ENCODE measurements at places on chromosomes 1 and 21.

GRCh38 chr1:64915381-64916274 is 50.7 kb downstream of the JAK1 start:
- DNase-seq: peak; percentile 39

GRCh38 chr1:188096521-188096920 is 1267.8 kb downstream of the PLA2G4A start:
- DNase-seq: no peak

GRCh38 chr1:175829845-175830244 is 86.5 kb upstream of the TNR start:
- no peak for DNase-seq

GRCh38 chr1:247540581-247540980 is 4.3 kb upstream of the OR2C3 start:
- DNase-seq: no peak

GRCh38 chr1:18603212-18603852 is 27.3 kb upstream of the PAX7 start:
- DNase-seq: no peak

DNA sequence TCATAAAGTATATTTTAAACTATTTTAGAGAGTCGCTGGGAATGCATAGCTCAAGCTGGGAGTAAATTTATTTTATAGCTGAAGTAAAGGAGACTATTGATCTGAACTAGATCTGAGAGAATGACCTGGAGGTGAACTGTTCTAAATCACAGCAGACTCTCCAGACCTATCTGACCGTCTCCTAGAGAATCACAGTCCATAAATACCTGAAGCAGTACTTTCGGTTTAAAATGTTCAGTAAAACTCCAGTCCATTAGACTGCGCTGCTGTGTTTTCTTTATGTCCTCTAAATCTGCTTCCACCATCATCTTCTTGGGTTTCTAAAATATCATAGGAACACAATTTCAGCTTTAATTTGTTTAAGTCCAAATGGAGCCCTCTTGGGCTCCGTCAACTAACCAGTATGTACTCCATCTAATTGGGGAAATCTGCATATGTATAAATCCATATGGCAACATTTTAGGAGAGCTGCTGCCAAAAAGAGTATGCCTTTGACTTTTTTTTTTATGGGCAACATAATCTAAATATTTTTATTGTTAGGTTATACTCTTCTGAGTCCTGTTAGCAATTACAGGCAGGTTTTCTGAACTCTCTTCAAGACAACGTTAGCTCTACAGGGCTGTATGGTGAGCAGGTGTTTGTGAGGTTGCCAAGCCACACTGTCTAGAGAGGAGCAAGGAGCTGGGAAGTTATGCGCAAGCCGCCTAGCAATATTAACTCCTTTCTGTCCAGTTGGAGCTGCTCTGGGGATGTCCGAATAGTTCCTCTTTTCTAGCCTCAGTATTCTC is 111.2 kb downstream of the SPAG17 start:
- no peak for DNase-seq

DNA sequence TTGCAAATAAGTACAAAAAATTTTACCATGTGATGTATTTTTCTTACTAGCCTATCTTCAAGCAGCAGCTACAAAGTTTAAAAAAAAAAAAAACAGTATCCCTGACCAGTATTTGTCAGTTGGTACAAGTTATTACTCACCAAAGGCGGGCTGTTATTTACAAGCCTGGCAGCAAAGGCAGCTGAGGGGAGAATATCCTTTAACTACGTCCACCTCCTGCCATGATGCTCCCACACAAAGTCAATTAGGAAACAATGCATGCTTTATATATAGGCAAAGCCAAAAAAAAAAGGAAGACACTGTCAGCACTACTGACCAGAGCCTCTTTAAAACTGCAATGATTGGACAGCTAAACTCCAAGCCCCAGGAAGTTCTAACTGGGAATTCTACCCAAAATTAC is 13.7 kb downstream of the PSMA5 start:
- no peak for DNase-seq

DNA sequence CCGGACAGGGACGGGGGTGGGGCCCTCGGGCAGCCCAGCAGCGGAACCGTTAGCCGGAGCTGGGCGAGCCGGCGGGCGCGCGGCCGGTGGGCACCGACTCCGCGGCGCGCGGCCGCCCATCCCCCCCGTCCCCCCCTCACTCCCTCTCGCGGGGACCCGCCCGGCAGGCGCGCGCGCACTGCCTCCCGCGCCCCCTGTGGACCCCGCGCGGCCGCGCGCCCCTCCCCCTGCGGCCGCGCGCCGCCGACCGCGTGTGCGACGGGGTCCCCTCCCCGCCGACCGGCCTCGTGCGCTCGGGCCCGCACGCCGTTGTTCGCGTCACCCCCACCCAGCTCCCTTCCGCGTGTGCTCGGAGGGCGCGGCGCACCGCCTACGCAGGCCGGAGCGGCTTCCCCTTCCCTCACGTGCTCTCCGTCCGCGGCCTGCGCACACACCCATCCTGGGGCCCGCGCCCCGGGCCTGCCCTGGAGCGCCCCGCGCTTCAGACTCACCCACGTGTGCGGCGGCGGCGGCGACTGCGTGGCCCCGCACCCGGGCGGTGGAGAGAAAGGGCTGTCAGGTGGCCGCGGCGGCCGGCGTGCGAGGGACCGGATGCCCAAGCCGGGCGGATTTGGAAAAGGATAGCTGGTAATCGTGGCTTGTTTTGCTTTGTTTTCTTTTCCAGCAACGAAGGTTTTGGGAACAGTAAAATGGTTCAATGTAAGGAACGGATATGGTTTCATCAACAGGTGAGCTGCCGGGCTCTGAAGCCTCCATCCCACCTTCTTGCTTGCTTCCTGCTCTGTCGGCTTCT is 717 bp downstream of the YBX1 start:
- peak; percentile 81 for DNase-seq

GRCh38 chr1:8026976-8027747 is 1.1 kb upstream of the ERRFI1 start:
- DNase-seq: no peak

DNA sequence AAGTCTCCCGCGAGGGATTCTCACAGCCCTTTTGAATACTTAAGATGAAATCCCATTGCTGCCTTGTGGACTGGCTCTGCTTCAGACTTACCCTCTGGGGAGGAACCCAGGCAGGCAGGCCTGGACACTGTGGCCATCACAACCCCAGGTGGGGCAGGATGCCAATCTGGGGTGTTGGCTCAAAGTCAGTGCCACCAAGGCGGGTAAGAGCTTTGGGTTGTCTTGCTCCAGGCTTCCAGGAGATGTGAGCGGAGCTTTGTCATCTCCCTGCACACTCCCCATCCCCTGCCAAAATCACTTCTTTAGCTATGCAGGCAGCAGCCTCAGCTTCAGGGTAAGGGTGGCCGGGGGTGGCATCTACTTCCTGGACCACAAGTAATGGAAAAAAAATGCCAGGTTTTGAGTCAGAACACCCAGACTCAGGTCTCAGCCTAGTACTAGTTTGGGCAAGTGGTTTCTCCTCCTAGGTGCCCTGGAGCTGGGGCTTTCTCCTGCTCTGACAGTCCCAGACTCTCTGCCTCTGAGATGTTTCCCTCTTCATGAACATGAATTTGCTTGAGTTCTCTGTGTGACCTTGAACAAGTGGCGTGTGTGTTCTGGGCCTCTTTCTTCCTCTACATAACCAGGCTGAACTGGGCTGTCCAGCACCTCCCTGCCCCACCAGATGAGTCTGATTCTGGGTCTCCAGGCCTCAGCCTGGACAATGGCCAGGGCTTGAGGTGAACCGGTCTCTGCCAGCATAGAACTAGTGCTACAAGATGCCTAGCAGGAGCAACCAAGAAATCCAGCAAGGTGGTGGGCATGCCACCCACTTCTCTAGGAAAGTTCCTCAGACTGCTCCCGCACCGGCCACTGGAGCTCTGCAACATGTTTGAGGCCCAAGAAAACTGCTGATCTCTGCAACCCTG is 65.4 kb downstream of the VWA5B1 start:
- DNase-seq: no peak

GRCh38 chr1:230176871-230177411 is 109.9 kb downstream of the GALNT2 start:
- DNase-seq: no peak

GRCh38 chr1:231770506-231771175 is 144.1 kb downstream of the DISC1 start:
- no peak for DNase-seq

- no peak for DNase-seq
Measured at GRCh38 chr1:155183775-155184221, 10.1 kb downstream of the TRIM46 start.

DNA sequence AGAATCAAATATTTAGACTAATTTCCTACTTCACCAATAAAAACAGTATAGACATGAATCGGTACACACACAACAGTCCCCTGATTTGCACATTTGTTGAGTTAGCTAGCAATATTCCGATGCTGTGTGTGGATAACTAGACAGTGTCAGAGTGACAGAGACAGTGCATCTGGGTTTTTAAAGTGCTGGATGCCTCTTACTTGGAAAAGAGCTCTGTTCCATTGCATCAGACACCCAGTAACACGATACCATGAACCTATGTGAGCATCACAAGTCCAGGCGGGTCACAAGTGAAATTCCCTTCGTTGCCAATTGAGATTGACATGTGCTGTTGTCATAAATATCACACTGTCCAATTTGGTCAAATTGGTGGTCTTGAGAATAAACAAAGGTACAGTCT is 82.0 kb upstream of the ESRRG start:
- no peak for DNase-seq

GRCh38 chr1:10787286-10787685 is 9.2 kb downstream of the CASZ1 start:
- DNase-seq: no peak

DNA sequence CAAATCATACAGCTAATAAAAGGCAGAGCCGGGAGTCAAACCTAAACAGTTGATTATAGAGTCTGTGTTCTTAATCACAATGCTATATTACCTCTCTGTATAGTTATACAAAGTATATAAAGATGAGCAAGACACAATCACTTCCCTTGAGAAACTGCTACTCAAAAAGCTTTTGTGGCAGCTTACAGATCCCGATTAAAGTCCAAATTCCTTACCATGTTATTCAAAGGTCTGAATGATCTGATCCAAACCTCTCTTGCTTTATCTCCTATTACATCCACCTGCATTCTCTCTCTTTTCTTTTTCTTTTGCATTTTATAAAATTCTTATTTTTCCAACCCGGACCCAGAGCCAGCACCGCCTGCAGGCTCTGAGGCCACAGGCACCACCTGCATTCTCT is 57.0 kb upstream of the MUTYH start:
- DNase-seq: no peak

- DNase-seq: peak; percentile 28
Measured at GRCh38 chr1:8554956-8555534, 237.1 kb downstream of the SLC45A1 start.

DNA sequence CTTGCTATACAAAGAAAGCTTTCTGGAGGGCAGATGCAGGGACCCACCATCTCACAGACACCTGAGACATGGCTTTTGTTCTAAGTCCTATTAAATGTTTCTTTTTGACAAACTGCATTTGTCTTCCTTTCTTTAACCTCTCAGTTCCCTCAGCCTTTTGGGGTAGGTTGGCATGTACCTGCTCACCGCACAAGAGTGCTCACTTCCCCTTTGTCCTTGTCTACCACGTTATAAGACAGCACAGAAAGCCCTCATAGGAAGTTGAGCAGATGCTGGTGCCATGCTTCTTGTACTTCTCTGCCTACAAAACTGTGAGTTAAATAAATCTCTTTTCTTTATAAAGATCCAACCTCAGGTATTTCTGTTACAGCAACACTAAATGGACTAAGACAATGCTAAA is 31.9 kb upstream of the RGS21 start:
- DNase-seq: no peak

- DNase-seq: no peak
Measured at GRCh38 chr1:25569597-25570396, 26.4 kb downstream of the LDLRAP1 start.

- peak; percentile 15 for DNase-seq
Measured at GRCh38 chr1:232655028-232655745, 25.3 kb upstream of the SIPA1L2 start.

GRCh38 chr1:171017426-171017825 is 73.3 kb upstream of the FMO3 start:
- DNase-seq: no peak

GRCh38 chr1:233289676-233290075 is 5.8 kb downstream of the PCNX2 start:
- no peak for DNase-seq

DNA sequence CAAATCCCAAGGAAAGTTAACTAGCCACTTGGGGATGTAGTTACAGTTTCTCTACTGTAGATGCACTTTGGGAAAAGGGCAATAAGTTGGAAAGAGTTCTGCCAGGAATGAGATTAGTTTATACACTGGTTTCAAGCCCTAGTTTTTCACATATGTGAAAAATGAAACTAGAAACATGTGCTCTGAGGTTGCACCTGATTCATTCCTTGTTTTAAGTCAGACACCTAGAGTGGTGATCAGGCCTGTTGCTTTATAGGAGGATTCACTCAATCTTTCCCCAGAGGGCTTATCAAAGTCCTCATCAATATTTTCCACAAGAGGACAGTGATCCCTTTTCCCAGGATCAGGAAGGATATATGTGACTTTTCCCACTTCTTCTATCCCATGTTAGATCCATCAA is 515.9 kb upstream of the PKN2 start:
- DNase-seq: no peak

DNA sequence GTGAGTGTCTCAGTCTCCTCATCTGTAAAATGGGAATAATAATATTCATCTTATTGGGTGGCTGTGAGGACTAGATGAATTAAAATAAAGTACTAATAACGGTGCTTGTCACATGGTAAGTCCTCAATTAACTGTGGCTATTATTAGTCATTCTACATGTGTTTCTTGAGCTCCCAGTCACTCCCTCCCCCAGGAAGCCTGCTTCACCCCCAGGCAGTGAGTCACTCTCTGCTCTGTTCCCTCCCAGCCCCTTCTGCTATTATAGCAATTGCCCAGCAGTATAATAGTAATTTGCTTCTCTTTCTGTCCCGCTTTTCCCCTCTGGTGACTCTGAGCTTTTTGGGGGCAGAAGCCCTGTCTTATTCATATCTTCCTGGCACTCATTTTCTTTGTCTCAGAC is 102.0 kb downstream of the BEND5 start:
- peak; percentile 61 for DNase-seq

GRCh38 chr21:17428484-17428869 is 84.4 kb upstream of the CXADR start:
- DNase-seq: no peak

DNA sequence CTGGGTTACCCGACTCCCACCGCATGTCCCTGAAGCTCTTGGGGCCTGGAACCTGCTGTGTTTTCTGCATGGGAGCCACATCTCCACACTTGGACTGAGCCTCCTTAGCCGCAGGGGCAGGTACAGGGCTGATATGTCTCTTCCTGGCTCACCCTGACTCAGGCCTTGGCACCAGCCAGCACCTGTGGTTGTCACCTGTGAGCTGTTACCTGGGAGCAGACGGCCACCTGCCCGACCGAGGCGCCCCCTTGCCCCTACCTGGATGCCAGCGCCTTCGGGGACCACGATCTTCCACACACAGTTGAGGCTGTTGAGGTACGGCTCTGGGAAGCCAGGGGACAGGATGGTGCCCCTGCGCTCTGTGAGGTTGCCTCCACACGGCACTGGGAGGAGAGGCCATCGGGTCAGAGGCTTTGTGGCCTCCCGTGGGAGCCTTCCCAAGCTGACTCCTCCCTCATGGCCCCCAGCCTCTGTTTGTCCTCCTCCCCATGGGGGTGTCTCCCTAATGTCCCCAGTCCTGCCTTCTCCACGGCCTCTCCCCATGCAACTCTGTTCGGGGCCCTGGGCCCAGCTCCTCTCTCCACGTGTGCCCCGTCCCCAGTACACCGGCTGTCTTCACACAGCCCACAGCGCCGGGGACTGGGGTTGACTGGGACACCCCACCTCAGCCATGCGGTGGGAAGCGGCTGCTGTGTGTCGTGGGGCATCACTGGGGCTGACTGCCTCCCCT is 152.0 kb downstream of the ZSCAN20 start:
- no peak for DNase-seq

- DNase-seq: no peak
Measured at GRCh38 chr1:15197591-15198447, 44.3 kb downstream of the TMEM51 start.

- no peak for DNase-seq
Measured at GRCh38 chr1:26858160-26858559, 4.8 kb upstream of the SFN start.
